KG1 (cell line): ENCODE measurements at places on chromosomes 5 and 9.

DNA sequence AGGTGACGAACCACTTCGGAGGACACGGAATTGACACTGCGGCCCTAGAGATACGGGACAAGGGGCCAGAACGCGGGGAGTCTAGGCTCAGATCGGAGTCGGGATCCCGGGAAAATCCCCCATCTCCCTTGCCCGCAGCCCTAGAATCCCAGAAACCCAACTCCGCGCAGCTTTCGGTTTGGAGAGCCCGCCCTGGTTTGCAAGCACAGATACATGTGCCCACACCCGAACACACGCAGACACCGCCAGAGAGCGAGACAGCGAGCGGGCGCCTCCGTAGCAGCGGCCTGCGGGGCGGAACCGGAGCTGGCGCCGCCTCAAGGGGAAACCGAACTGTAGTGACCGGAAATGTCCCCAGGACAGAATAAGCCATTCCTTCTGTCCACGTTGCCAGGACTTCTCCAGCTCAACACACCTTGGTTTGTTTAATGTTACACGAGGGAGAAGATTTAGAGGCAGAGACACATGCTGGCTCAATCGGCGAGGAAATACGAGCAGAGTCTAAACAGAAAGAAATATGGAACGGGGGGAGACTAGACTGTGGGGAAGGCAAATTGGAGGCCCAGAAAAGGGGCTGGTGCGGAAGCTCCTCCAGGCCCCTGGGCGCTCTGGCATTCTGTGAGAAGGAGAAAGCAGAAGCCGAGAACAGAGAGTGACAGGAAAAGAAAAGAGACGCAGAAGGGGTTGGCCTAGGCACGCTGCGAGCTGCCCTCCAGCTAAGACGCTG lies 2.9 kb upstream of the PAX5 start:
- DNase-seq, result no peak

- no peak for DNase-seq
Observed at GRCh38 chr9:14238518-14238917, 75.4 kb downstream of the NFIB start.

- no peak for DNase-seq
Observed at GRCh38 chr5:39713250-39713916, 288.6 kb upstream of the DAB2 start.

DNA sequence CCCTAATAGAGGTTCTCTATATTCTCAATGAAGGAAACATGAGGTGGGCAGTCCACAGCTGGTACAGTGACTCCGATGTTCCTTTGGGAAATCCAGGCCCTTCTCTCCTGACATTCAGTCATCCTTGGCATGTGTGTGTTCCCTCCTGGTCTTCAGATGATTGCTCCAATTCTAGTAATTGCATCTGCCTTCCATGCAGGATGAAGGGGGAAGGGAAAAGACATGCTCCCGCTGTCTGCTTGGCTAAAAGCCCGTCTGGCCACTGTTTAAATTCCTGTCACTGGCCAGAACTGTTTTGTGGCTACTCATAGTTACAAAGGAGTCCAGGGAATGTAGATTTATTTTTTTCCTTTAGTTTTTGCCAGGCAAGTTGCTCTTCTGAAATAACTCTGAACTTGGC lies 65.0 kb downstream of the MAST4 start:
- no peak for DNase-seq

DNA sequence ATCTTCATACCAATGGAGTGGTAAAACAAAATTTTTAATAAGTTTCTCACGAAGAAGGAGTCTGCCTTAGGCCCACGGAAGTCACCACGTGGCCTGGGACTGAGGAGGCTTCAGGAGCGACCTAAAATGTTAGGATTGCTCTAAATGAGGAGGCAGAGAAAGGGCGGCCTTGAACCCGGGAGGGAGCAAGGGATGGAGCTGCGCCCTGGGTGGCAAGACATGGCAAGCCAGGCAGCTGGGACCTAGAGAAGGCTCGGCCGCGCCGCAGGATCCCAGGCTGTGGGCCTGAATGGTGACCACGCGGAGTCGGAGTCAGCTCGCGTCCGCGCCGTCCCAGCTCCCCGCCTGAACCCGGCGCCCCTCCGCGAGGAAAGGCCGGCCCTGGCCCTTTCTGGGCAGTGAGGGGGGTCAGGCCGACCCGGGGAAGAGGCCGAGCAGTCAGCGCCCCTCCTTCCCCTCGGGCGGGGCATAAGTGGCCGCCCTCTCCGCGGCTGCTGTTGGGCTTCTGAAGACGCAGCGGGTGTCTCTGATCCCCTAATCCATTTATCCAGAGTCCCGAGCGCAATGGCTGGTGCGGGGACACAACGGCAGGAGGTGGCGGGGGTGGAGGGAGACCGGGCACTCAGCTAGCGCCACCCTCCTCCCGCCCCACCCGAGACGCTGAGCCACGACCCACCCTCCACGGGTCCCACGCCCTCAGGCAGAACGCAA lies 10.6 kb downstream of the IRX1 start:
- no peak for DNase-seq

GRCh38 chr9:92508018-92508820 lies 25.9 kb upstream of the ASPN start:
- no peak for DNase-seq

GRCh38 chr5:9051779-9052178 lies 494.1 kb downstream of the SEMA5A start:
- DNase-seq, result no peak

DNA sequence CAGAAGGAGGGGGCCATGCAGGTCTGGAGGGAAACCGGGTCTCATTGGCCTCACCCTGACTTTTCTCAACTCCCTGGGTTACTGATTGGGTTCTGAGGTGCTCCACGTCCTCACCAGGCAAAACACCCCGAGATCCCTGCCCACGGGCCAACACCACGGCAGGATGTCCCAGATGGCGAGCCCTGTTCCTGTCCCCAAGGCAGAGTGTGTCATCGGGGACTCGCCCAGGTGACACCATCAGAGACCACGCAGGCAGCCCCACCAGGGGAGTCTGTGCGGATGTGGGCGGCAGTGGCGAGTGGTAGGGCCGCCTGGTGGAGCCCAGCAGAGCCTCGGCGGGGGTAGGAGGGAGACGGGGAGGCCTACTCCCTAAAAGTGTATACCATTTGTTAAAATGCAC lies 59.0 kb upstream of the UBAC1 start:
- DNase-seq, result no peak

- no peak for DNase-seq
Observed at GRCh38 chr5:16603295-16603694, 13.5 kb downstream of the RETREG1 start.

GRCh38 chr5:80928073-80928472 lies 32.1 kb upstream of the RASGRF2 start:
- no peak for DNase-seq

DNA sequence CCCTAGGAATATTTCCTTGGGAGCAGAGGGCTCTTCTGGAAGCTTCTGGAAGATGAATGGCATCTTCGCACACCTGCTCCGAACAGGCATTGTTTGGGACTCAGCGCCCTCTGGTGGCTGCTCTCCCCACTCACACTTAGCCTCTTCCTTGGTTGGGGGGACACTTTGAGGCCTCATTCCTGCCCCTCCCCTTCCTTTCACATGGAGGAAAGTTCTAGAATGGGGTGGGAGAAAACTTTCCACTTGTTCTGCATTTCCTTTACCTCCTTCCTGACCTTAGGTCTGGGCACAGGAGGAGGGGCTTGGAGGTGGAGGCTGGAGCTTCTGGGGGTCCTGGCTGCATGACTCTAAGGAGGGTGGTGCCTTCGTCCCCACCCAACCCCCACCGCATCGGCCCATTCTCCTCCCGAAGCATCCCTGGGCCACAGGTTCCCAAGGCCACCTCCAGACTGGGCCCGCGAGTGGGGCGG lies 19.3 kb upstream of the SMIM32 start:
- no peak for DNase-seq

GRCh38 chr9:70475211-70475610 lies 60.8 kb upstream of the KLF9 start:
- DNase-seq, result no peak

DNA sequence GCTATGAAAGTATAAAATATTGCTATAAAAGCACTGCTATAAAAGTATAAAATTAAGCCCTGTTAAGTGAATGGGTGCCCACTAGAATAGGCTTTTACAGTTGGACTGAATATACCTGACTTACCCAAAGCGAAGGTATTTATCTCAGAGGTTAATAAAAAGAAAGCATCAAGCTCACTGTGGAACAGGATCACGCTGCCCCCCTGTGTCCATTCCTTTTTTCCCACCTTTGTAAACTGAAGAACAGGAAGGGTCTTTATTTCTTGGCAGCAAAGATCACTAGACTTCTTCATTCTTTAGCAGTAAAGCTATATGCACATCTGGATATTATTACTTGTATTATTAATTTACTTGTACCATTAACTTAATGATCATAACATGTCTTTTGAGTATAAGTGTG lies 22.1 kb upstream of the PLPP6 start:
- no peak for DNase-seq

DNA sequence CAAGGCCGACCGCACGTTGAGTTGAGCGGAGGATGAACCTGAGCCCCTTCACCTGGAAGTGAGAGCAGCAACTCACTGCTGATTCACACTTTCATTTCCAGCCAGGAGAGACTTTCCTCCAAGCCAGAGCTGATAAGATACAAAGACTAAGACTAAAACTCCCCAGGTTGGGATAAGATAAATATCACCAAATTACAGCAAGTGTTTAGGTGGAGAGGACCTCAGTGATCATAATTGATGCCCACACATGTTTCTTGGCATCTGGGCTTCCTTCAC lies 6.4 kb upstream of the NKD2 start:
- no peak for DNase-seq

DNA sequence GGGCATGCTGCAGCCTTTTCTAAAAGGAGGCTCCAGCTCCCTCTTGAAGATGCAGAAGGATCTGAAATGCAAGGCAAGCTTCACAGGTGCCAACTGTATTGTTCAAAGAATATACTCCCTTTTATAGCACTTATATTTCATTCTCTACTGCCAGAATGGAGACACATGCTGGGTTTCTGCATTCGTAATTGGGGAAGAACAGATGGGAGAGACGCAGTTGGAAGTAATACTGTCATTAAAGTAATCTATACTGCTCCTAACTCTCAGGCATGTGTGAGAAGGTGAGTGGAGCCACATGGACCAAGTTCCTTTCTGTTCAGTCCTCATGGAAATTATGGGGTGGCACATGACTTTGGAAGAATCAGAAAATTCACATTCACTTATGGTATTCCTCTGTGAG lies 226.4 kb downstream of the TRIM32 start:
- no peak for DNase-seq

DNA sequence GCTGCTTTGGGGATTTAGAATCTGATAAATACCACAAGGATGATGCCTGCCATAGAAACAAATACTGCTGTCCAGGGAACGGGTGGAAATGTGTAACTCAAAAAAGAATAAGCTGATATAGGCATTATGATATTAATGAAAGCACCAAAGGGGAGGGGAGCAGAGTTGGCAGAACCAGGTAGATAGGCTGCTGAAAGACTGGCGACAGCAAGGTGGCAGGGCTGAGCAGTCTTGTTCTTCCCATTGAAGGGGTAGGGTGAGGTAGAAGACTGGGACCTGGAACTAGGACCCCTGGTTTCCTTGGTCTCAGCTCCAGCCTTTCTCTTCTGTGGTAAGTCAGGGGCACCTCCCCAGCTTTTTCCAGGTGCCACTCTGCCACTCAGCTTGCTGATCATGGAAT lies 31.4 kb upstream of the TMOD1 start:
- DNase-seq, result no peak

DNA sequence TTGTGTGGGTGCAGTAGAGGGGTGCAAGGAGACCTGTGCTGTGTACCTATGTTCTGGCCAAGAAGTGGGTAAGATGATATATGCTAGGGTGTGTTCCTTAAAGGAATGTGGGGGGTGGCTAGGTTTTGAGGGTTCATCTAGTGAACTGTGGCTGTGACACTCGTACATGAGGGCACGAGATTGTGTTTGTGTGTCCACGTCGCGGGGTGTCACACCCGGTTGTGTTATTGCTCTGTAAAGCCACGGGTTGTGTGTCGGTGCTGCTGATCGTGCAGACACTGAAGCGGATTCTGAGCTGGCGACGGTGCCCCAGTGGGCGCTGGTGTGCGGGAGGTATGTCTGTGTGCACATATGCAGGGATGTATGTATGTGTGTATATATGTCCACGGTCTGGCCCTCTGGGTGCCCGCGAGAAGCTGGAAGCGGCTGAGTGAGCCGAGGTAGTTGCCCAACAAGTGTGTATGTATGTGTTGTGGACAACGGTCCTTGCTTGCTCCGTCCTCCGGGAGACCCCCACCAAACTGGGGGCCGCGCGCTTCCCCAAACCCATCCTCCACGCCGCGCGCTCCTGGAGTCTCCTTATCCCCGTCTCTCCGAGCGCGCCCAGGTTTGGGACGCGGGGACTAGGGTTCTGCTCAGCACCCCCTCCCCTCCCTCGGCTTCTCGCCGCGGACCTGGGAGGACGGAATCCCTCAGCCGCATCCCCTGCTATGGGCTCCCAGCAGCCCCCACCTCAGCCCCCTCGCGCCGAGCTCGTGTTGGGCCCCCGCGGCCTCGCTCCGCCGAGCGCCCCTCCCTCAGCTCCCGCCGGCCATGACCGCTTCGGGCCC lies 639 bp downstream of the PCDH1 start:
- no peak for DNase-seq

- DNase-seq, result peak; percentile 33
Observed at GRCh38 chr9:19408693-19409400, at the start of gene ACER2. Gene ACER2 (plus strand): TSS chr9:19409009. CDS start chr9:19409085, 76 bp downstream.

- DNase-seq, result no peak
Observed at GRCh38 chr5:90356622-90357021, 52.9 kb downstream of the CETN3 start.

DNA sequence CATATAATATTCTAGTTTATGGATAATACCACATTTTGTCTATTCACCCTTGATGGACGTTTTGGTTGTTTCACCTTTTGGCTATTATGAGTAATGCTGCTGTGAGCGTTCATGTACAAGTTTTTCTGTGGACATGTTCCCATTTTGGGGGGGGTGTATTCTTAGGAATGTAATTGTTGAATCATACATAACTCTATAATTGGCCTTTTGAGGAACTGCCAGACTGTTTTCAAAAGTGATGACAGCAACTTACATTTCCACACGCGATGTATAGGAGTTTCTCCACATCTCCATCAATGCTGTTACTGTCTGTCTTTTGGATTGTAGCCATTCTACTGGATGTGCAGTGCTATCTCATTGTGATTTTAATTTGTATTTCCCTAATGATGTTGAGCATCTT lies 69.8 kb downstream of the SLC46A2 start:
- no peak for DNase-seq

DNA sequence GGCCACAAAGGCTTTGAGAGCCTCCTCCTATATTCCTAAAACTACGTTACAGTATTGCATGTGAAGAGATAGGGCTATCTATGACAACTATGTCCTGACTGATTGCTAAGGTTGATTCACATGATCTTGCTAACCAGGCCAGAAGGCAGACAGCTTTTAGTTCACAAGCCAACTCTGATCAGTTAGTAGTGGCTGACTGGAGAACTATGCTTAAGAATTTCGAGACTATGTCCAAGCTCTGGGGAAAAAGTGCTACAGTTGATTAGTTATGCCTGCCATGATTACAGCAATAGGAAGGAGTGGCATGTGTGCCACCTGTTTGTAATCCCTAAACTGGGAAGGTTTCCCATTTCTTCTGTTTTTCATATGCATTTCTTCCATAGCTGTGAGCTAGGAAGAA lies 223.4 kb downstream of the DOCK8 start:
- no peak for DNase-seq

GRCh38 chr9:136171009-136171800 lies 33.7 kb downstream of the LHX3 start:
- no peak for DNase-seq
